ENCODE measurements at places on chromosomes 7 and 10.
A peak's percentile ranks its signal among the peaks of the same experiment; 100 is the strongest.

DNA sequence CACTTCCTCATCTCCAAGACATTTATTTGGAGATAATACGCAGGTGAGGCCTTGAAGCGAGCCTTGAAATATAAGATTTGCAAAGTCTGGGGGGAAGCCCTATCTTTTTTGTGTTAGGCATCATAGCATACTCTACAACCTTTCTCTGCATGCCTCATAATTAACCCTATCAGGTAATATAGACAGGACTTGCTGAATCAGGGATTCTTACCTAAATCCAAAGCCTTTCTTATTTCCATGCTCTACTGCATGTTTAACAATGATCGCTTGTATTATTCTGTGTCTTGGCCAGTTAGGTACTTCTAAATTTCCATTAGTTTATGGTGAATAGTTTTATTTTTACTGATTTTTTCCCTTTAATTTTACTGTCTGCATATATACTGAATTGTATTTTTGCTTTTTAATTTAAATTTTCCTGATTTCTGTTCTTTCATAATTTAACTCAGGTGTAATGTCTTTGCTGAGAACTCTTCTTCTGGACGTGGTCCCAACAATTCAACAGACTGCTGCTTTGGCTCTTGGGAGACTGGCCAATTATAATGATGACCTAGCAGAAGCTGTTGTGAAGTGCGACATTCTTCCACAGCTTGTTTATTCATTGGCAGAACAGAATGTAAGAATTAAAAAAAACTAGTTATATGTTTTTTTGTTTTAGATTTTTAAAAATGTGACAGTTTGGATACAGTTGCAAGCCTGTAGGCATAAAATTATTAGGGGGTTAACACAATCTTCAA lies 19.3 kb downstream of the SPAG6 start:
- H3K4me1 ChIP-seq: peaks cover 18% of the 10 kb centered on the region
- H3K27me3 ChIP-seq: no peaks in the 10 kb centered on the region
- ATAC-seq: no peak

DNA sequence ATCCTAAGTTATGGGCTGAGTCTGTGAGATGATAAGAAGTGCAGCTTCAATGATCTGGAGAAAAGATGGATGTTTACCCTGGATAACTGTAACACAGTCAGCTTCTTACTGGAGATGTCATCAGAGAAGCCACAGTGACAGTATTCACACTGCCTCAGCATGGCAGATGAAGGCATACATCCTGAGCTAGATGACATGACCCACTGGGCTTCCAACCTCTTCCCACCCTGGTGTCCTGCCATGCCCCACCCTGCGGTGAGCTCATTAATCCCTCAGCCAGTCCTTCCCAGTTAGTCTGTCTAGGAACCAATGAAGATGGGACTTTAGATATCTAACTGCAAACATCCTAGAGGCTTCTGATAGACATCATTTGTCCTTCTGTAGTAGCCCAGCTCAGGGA lies 213.8 kb downstream of the TAX1BP1 start:
- H3K36me3 ChIP-seq: peaks cover 42% of the 10 kb centered on the region
- no peaks in the 10 kb centered on the region for H3K27me3 ChIP-seq
- no peak overlapping the region for H3K4me3 ChIP-seq
- ATAC-seq: no peak
- no peak overlapping the region for H3K27ac ChIP-seq

DNA sequence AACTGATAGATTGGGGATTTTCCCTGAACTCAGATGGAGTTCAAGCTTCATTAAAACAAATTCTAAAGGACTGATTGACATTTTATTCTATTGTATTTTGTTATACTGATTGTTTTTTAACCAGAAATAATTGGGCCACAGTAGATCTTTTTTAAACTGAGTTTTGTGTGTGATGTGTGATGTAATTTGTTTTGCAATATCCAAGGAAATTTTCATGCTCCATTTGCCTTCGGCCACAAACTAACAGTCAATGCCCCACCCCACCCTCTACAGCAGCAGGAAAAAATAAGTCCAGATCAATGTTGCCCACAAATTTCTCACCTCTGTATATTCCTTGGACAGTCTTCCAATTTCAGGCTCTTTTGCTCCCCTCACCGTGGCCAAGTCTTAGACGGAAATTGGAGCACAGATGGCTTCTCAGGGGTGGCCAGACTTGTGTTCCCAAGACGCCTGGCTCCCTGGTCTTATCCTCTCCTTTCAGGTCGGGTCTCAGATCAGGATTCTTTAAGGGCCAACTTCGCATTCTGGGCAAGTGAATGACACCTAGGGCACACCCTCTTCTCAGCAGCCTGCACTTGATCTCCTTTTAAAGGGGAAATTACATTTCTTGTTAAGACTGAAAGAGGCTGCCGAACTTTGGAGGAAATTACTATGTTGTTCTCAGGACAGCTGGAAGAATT lies at the start of gene SVOPL:
Gene SVOPL, minus strand, starts transcription at position 506 of the 680 bp plus-strand sequence. CDS start 22,317 bp downstream, outside the sequence.
- peaks cover 6% of the 10 kb centered on the region for H3K27me3 ChIP-seq
- no peak within 1 kb of the TSS for H3K4me3 ChIP-seq
- no peak within 1 kb of the TSS for H3K27ac ChIP-seq
- H3K36me3 ChIP-seq: no peaks in the 10 kb centered on the region
- H3K4me1 ChIP-seq: no peaks in the 10 kb centered on the region

GRCh38 chr7:151315038-151315655 lies 26.5 kb upstream of the NUB1 start:
- peaks cover 11% of the 10 kb centered on the region for H3K36me3 ChIP-seq
- peak; percentile 85 for ATAC-seq
- H3K27me3 ChIP-seq: no peaks in the 10 kb centered on the region

- H3K36me3 ChIP-seq: no peaks in the 10 kb centered on the region
- peak overlapping the region; percentile 50 for H3K27ac ChIP-seq
- H3K4me1 ChIP-seq: peaks cover 14% of the 10 kb centered on the region
- ATAC-seq: peak; percentile 78
Observed at GRCh38 chr7:130732980-130733930, 752 bp downstream of the KLF14 start.

DNA sequence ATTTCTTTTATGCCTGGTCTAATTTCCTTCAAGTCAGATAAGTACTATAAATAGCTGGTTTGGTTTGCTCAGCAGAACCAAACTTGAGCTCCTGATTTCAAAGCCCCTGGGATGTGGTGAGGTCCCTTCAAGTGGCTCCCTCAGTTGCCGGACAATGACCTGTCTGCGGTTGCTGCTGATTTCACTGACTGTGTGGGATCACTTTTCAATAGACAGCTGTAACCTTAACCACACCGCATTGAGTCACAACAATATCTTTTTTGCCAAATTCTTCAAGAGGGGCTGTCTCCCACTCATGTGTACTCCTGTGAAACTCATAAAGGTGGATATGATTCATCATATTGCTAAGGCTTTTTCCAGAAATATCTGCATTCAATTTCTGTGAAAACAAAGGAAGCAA lies 23.1 kb upstream of the ITGA8 start:
- H3K27me3 ChIP-seq: peaks cover 23% of the 10 kb centered on the region
- ATAC-seq: no peak
- H3K36me3 ChIP-seq: no peaks in the 10 kb centered on the region

Data from stimulated activated memory B cell treated with anti-CD40 and anti-IgM and Interleukin-4, amounts not matched to agents 10 μg/mL and 1 μg/mL and 100 μg/mL, for 72 hours (primary cell).